Stimulated activated CD4-positive, alpha-beta T cell treated with anti-CD3 and anti-CD28 coated beads, TNF-alpha, amount 100 ng/mL, for 48 hours (primary cell): ENCODE measurements at places on chromosomes 12 and 14.

GRCh38 chr12:124774054-124774461 lies 89.6 kb downstream of the SCARB1 start:
- DNase-seq: no peak

DNA sequence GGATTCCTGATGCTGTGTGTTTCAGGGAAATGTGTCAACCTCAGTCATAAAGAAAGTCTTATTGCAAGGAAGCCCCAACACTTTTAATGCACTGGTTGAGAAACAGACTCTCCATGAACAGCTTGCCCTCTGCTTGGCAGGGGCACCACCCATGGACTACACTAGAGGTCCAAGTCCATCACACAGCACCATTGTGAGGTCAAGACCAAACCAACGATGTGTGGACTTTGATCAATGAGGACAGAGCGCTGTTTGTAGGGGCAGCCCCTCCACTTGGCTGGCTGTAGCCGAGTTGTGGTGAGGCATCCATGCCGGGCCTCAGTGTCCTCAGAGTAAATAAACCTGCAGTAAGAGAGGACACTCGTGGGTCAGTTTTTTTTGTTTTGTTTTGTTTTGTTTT lies 29.8 kb downstream of the ZFYVE21 start:
- no peak for DNase-seq

GRCh38 chr12:92562063-92562734 lies 140.6 kb upstream of the PLEKHG7 start:
- DNase-seq: no peak

GRCh38 chr14:71116568-71117122 lies 209.4 kb downstream of the PCNX1 start:
- DNase-seq: no peak

DNA sequence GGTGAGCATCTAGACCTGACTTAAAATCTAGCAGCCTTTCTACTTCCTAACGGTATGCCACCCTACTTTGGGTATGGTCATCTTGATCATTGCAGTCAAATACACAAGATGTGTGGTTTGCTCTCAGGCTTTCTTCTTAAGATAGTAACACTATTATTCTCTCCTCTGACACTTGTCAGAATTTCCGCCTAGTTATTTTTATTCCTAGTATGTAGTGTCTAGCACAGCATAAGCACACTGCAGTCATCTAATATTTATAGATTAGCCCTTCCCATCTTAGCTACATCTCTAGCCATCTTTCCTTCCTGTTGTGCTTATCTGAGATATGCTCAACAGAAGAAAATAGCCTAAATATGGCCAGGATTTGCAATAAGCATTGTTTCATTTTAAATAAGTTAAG lies 180.1 kb downstream of the C12orf50 start:
- DNase-seq: no peak

- DNase-seq: no peak
Observed at GRCh38 chr12:121717041-121717699, 4.6 kb downstream of the TMEM120B start.

DNA sequence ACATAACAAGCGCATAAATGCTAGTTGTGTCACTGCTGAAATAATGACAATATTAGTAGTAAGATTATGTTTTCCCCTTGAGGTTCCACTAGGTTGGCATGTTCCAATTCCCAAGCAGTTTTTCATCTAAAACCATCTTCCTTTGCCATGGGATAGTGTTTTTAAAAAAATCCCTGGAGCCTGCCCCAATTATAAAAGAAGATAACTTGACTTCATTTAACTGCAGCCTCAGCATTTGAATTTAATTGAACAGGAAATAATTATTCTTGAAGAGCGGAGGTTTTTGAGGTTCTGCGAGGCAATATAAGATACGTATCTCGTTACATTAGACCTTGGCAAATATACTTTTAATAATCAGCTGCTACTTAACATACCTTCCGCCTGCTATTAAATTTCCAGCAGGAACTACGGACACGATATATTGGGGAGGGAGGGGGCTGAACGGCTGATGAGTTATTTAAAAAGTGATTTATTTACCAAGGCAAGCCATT lies 65.2 kb upstream of the HSPB8 start:
- DNase-seq: no peak

GRCh38 chr14:71399057-71399487 lies 491.8 kb downstream of the PCNX1 start:
- DNase-seq: no peak

GRCh38 chr14:99055816-99056215 lies 216.2 kb downstream of the BCL11B start:
- DNase-seq: no peak

DNA sequence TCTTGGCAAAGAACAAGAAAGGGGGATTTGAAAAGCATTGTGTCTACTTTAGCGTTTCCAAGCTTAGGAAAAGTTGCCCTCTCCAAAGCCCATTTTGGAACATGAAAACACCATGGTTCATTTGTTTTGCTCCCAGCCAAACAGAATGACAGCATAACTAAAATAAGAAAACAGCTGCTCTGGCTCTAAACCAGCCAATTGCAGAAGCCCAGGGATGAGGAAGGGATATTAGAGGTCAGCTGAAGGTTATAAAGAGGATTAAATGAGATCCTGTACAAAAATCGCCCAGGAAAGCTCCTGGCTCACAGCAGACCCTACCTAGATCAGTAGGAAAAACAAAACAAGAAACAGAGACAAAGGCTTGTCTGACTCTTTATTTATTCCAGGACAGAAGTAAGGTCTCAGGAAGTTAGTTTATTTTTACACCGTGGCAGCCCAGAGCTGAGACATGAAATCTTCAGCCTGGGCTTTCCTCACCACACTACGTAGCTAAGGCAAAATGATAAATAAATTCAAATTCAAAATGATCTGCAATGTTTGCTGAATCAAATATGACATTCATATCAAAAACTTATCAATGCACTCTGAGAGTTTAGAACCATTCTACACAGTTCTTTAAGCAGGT lies 25.9 kb downstream of the SPX start:
- no peak for DNase-seq
